AG04450 (cell line): ENCODE measurements at places on chromosomes 5 and 9. TPM values are rescaled to one million over a fixed set of nuclear protein-coding genes. Genes with fewer than 3 reads are reported as not detected.
A peak's percentile ranks its signal among the peaks of the same experiment; 100 is the strongest.

DNA sequence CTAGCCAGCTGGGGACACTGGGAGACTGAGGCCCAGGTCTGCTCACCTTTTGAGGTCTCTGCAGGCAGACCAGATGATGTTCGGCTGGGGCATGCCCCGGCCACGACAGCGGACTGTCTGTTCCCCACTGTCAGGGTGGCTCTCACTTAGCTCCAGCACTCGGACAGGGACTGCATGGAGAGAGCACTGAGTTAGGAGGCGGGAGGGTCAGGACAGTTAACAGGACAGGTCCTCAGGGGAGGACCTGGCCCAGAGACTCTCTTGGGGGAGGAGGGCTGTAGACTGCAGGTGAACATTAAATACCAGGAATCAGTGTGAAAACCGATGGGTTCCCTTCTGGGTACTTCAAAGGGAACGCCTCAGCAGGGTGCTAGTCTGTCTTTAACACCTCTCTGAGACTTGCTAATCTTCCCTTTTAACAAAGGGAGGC lies 25.1 kb downstream of the PDGFRB start:
- no peak for DNase-seq

GRCh38 chr5:126503602-126504104 lies 80.4 kb downstream of the GRAMD2B start:
- DNase-seq, result no peak

- peak; percentile 92 for DNase-seq
Measured at GRCh38 chr9:110744715-110745384, 76.3 kb downstream of the MUSK start.

- no peak for DNase-seq
Measured at GRCh38 chr5:19986031-19986619, 1.9 kb downstream of the CDH18 start.

GRCh38 chr5:1665231-1665630 lies 134.4 kb downstream of the MRPL36 start:
- DNase-seq, result no peak

HAVCR1 gene
- polyA plus RNA-seq, result 0.29 TPM in 1 of 2 replicates, not detected in the other

TAF1L gene
- polyA plus RNA-seq, result 0.01 TPM in 1 of 2 replicates, not detected in the other

IL13 gene
- not detected in 2 replicates for polyA plus RNA-seq

PCDHGC4 gene
- polyA plus RNA-seq, result 0.46 and 0.83 TPM in 2 replicates

SH3GL2 gene
- 0.04 and 0.05 TPM in 2 replicates for polyA plus RNA-seq

DNA sequence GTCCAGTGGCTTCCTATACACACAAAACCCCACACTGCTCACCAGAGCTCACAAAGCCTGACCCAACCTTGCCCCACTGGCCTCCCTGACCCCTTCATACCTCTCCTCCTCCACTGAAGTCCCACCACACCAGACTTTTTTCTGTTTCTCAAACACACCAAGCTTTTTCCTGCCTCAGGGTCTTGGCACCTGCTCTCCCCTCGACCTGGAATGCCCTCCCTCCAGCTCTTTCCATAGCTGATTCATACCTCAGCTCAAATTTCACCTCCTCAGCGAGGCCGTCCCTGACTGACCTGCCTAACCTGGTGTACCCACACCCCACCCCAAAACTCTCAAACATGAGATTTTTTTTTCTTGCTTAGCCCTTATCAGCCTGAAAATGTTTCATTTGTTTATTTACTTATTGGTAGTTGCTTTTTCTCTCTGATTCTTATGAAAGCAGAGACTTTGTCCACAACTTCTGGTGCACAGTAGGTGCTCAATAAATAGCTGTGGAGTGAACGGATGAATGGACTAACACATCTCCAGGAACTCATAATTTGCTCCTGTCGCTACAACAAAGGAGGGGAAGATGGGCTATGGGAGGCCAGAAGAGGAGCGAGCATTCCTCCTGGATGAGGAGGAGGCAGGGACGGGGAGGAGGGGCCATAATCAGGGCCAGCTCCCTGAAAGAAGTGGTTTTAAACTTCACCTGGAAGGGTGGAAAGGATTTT lies 84.3 kb downstream of the SH3TC2 start:
- DNase-seq, result no peak

- no peak for DNase-seq
Measured at GRCh38 chr9:114538241-114538640, 33.0 kb upstream of the WHRN start.

KCNT1 gene
- not detected in 2 replicates for polyA plus RNA-seq

DNA sequence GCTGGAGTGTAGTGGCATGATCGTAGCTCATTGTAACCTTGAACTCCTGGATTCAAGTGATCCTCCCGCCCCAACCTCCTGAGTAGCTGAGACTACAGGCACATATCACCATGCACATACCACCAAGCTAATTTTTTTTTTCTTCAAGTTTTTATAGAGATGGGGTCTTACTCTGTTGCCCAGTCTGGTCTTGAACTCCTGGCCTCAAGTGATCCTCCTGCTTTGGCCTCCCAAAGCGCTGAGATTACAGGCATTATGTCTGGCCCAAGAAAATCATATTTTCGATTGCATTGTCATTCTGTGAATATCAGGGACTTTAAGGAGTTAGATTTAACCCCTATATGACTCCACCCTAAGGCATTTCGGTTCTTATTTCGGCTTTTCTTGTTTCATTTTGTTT lies 116.6 kb downstream of the VPS13A start:
- DNase-seq, result no peak

- no peak for DNase-seq
Measured at GRCh38 chr5:181120306-181120705, 10.7 kb downstream of the OR2V1 start.

SKIC3 gene
- 81.5 and 118 TPM in 2 replicates for polyA plus RNA-seq

- no peak for DNase-seq
Measured at GRCh38 chr9:107620236-107620635, 130.7 kb upstream of the KLF4 start.

DNA sequence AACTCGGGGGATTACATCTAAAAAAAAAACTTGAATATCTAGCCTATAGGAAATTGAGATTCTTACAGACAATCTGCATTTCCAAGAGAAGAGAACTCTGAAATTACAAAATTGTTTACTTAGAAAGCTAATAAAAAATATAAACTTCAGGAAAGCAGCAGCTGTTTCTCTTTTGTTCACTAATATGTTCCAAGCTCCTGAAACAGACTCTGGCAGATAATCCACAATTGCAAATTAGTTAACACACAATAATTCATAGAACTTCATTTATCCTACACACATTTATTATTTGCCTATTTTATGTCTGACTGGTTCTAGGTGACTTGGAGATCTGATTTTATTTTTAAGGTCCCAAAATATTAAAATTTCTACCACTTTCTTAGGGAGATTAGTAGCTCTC lies 83.8 kb downstream of the TMEM167A start:
- DNase-seq, result no peak

GRCh38 chr5:174919351-174919750 lies 195.0 kb downstream of the MSX2 start:
- DNase-seq, result no peak

GRCh38 chr9:27365707-27366376 lies 68.9 kb upstream of the EQTN start:
- DNase-seq, result no peak

DNA sequence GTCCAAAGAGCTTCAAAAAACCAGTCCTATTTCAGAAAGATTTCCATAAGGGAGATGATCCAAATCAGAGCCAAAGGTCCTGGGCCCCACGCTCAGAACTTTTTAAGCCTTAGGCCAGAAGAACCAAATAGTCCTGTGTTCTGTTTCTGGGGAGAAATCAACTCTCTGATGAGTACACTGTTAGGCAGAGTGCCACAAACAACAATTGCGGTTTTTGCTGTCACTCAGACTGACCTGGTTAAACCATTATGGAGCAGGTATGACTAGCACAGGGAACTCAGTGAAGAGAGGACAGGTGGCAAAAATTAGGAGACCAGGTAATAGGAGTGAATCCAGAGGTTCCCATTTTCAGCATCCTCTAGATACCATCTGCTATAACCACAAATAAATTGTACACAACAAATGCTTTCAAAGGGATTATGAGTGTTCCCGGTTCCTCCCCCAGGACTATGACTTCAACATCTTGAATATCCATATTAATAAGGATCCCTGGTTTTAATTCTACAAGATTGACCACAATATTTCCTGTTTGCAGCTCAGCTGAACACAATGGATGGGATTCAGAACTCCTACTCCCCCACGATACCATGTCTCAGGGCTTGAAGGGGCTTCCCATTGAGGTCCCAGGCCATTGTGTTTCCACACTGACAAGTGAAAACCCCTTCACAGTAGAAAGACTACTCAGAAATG lies 52.1 kb upstream of the FREM1 start:
- no peak for DNase-seq

GRCh38 chr5:109690242-109690974 lies 681 bp downstream of the MAN2A1 start:
- no peak for DNase-seq
